Suprapubic skin (tissue), 4 donors: ENCODE measurements at places on chromosomes 3 and 15.

- no peak for DNase-seq
Observed at GRCh38 chr15:63439536-63440264, 58.1 kb upstream of the CA12 start.

DNA sequence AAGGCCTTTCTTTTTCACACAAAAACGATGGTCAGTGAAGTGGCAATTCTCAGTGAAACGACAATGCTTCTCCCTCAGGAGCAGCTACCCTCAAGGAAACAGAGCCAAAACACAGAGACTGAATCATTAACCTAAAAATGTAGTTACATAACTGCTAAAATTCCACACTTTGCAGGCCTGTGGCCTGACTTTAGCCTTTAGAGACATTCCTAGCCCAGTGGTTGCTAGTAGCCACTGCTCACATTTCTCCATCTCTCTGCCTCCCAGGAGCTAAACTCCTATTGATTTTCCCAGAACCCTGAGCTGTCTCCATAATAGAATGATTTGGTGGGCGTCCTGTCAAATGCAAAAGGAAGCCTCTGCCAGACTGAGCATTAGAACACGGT is 630.1 kb upstream of the KCNMB2 start:
- DNase-seq = no peak

DNA sequence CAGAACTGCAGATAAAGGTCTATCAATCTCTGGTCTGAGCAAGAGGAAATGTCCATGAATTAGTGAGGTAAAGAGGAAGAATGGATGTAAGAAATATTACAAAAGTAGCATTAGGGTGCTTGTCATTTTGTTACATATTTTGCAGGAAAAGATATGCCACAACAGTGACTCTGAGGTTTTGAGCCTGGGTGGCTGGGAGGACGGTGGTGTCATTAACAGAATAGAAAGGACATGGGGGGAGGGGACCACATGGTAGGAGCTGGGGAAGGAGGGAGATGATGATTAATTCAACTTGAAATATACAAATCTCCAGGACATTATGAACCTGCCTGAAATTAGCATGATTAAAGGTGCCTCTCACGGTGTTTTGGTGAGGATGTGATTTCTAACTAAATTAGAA is 245.5 kb upstream of the MDFIC2 start:
- no peak for DNase-seq

DNA sequence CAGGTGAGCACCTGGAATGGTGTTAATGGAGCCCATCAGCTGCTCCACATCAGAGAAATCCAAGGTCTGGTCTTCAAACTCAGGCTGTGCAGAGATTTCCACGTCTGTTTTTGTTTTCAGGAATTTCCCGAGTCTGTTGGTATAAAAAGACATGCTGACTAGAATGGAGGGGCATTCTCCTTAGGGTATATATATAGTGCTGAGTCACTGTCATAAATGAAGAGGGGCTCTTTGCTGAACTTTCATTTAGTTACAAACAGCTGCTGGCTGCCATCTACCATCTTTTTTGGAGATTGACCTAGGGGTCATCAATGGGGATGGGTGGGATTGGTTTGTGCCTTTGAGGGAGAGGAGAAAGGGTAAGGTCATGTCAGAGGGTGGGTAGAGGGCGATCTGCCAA is 27.1 kb downstream of the FSD2 start:
- DNase-seq = no peak

GRCh38 chr15:81843226-81843625 is 202.6 kb downstream of the MEX3B start:
- DNase-seq = no peak

- DNase-seq = no peak
Observed at GRCh38 chr15:70426096-70426821, 328.5 kb upstream of the TLE3 start.

DNA sequence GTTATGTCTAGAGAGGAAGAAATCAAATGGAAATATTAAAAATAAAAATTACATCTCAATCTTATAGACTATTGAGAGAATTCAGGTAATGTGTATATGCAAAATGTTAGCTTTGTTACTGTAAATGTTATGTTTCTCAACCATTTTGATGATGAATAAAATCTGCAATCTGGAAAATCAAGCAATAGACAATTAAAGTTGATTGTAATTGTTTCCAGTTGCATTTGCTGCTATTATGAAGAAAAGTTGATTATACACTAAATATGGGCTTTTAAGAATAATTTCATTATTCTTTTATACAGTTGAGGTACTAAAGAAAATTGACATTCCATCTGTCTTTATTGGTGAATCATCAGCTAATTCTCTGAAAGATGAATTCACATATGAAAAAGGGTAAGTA is 68.9 kb downstream of the PFN2 start:
- DNase-seq = no peak

DNA sequence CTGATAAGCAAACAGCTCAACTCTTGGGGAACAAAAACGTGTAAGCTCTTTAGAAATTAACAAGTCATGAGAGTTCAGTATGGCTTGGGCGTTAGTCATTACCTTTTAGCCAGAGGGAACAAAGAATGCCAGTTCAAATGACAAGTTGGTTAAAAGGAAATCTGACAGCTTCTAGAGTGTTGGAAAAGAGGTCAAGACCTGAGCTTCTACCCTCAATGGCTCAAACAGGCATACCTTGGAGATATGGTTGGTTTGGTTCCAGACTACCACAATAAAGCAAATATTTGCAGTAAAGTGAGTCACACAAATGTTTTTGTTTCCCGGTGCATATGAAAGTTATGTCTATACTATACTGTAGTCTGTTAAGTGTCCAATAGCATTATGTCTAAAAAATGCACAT is 136.1 kb downstream of the CACNA1D start:
- DNase-seq = no peak

- DNase-seq = no peak
Observed at GRCh38 chr3:58034738-58035523, 26.7 kb downstream of the FLNB start.

DNA sequence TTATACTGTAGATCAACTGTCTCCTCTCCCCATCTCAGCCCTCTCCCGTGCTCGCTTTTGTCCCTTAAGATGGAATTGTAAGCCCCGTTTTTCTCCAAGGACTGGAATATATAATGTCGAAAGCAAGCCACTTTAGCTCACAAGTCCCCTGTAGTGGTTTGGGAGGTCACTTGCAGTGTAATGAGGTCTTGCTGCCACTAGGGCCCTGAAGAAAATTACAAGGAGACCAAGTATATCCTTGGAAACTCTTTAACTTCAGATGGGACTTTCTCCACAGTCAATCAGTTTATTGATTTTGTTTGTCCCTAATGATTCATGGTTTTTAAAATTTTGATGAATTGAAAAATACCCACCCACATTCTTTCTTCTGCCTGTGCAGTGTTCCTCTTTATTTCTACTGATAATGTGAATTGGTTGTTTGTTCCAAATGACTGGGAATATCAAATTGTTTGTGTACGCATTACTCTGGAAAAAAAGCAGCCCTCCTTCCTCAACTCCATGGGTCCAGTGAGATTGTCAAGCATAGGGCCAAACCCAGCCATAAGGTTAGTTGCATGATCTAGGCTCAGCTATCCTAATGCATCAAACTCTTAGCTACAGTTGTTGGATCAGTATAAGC is 294.8 kb downstream of the MCTP2 start:
- DNase-seq = no peak

DNA sequence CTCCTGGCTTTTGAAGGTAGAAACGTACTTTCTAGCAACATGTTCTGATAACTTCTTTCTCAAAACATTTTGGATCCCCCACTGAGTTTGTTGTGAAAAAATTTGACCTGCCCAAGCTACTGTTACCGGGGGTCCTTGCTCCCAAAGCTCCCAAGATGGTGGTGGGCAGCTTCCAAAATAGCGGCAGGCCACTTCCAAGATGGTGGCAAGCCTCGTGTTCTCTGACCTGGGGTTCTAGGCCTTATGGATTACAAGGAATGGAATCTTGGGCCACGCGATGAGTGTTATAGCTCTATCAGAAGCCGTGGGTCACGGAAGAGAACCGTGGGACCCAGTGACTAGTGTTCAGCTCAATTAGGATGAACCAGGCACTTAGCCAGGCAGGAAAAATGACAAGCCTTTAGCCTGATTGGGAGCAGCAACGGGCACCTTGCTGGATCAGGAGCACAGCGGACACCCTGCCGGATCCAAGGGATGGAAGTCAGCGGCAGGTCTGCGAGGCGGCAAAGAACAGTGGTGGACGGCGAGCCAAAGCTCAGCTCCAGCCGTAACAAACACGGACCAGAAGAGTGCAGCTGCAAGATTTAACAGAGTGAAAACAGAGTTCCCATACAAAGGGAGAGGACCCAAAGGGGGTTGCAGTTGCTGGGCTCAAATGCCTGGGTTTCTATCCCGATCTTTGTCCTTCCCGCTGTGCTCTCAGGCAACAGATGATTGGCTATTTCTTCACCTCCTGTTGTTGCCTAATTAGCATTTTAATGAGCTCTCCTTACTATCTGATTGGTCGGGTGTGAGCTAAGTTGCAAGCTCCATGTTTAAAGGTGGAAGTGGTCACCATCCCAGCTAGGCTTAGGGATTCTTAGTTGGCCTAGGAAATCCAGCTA is 133.3 kb downstream of the WDR72 start:
- DNase-seq = no peak

GRCh38 chr3:187714404-187714979 is 12.1 kb upstream of the RTP2 start:
- DNase-seq = no peak

GRCh38 chr3:158573714-158574113 is 2.7 kb downstream of the MLF1 start:
- no peak for DNase-seq

GRCh38 chr3:184455991-184456390 is 76.1 kb downstream of the CHRD start:
- DNase-seq = peak; percentile 20

DNA sequence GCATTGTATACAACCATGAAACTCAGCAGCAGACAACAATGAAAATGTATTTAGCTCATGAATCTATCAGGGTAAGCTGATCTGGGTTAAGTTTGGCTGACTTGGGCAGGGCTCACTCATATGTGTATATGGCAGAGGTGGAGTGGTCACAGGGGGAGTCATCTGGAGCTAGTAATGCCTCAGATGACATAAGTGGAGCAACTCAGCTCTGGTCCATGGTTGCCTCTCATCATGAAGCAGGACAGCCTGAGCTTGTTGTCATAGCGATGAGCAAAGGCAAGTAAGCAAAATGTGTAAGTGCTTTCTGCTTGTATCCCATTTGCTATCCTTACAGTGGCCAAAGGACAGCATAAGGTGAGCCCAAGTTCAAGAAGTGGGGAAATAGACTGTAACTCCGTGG is 64.5 kb downstream of the ALCAM start:
- DNase-seq = no peak

DNA sequence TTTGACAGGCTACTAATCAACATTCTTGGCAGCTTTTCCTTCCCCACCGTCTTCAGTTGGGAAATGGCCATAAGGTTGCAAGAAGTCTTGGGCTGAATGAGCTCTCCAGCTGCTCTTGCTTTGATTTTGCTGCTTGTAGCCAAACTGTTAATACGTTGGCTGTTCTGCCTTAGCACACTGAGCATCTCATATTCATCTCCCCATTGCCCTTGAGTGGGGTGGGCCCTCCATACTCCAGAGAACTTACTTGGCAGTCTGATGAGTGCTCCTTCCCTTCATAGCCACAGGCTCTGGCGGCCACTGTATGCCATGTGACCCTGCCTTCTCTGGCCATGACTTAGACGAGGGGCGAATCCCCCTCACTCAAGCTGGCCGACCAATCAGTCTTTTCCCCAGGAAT is 25.8 kb upstream of the PAQR5 start:
- no peak for DNase-seq

GRCh38 chr15:52180196-52180835 is 10.9 kb downstream of the GNB5 start:
- DNase-seq = no peak

- DNase-seq = no peak
Observed at GRCh38 chr3:64160000-64160695, 65.1 kb downstream of the PRICKLE2 start.

DNA sequence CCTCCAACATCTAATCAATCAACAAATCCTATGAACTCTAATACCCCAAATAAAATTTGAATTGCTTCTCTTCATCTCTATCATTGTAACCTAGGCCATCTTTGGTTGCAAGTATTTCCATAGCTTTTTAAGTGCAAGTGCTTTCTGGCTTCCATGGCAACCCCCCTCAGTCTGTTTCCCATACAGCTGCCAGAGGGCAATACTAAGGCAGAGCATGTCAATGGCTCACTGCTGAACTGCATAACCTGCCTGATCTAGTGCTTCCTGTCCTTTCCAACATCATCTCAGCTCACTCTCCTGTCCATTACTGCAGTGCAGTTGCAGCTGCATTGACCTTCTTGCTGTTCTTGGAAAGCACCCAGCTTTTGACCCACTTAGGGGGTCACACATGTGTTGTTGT is 198.4 kb downstream of the WNT5A start:
- no peak for DNase-seq

DNA sequence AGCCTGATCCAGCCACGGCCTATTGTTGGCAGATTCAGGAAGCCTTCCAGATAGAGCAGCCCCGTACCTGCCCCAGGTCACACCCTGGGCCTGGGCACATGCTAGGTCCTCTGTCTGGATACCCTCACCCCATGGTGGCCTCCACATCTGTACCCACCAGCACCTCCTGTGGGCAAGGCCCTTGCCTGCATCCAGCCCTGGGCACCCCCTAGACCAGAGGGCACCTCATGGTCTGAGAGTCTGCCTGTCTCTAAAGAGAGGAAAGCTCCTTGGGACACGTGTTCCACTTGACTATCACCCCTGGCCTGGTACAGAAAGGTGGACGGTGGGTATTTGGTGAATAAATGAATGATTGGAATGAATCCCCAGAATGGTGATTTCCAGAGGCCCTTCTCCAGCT is 8.9 kb upstream of the COMMD4 start:
- no peak for DNase-seq
